ENCODE measurements at places on chromosomes 16 and 17.

DNA sequence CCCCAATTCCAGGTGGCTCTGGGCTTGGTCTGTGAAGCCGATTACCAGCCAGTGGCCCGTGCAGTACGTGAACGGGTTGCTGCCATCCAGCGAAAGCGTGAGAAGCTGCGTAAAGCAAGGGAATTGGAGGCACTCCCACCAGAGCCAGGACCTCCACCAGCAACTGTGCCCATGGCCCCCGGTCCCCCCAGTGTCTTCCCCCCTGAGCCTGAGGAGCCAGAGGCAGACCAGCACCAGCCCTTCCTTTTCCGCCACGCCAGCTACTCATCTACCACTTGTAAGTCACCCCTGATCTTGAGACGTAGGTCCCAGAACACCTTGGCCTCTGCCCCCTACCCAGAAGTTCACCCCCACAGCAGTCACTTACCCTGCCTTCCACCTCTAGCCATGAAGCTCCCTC lies 6.9 kb downstream of the WNK4 start:
- DNase-seq = no peak

DNA sequence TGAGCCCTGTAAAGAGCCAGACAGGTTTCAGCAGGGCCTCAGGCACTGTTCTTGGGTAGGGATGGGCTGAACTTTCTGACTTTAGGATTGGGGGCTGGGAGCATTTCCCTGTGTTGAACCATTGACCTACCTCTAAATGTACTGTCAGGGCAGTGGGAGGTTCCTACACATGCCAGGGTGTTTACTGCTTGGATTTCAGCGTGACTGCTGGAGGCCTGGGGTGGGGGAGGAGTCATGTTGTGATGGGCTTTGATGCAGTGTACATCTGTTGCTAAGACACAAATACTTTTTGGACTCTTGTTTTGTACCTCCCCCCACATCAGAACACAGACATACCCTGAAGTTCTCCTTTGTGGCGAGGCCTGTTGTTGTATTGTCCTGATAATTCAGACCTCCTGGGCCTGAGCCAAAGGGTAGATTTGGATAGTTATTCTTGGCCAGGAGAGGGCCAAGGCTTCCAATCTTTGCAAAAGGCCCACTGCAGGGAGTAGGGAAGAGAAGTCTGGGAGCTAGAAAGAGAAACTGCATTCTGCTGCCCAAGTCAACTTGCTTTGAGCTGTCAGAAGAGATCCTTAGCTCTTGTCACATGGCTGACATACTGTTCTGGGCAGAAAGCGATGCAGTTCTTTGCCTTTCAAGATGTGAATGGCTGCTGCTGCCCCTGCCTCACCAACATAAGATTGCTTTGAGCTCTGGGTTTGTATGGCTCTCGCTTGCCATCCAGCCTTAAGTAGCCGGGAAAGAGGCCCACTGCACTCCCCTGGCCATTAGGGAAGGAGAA lies 3.7 kb downstream of the NFE2L1 start:
- DNase-seq = no peak

GRCh38 chr16:52613508-52613907 lies 66.6 kb upstream of the TOX3 start:
- no peak for DNase-seq

DNA sequence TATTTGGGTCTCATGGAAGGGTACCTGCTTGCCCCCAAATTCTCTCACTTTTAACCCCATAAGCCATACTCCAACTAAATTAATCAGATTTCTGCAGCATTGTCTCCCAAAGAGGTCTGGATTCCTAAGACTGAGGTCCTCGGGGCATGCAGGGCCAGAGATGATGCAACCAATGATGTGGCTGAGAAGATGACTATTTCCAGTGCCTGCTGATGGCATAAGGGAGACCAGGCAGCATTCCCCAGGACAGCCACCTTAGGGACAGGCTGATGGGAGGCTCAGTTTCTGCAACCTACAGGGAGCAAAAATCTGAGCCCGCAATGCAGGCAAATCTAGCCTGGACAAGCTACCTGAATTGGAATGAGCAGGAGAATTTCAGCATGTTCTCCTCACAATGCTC lies 76.8 kb upstream of the ASIC2 start:
- no peak for DNase-seq

GRCh38 chr17:48604770-48605329 lies at the start of gene HOXB6:
TSS of gene HOXB6 (minus strand) at chr17:48604986. CDS start at chr17:48598150, 6,836 bp downstream.
- DNase-seq = no peak

GRCh38 chr16:81752876-81753227 lies 26.2 kb upstream of the PLCG2 start:
- DNase-seq = no peak

GRCh38 chr16:53922807-53923571 lies 219.0 kb downstream of the FTO start:
- DNase-seq = no peak

GRCh38 chr17:22694362-22695227 lies 1002.3 kb downstream of the KCNJ18 start:
- no peak for DNase-seq

DNA sequence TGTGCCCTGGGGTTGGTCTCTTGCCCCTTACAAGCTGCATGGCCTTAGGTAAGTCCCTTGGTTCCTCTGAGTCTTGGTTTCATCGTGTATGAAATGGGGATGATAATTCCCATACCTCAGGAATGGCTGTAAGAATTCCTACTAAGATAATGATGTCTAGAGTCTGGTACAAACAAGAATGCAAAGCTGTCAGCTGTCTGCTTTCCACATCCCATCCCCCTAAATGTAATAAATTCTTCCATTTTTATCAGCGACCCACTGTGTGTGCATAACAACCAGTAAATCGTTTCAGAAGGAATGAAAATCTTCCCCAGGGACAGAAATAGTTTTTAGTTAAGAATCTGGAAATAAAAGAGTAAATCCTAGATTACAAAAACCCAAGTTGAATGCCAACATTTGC lies 95.4 kb downstream of the CPPED1 start:
- no peak for DNase-seq

- DNase-seq = no peak
Observed at GRCh38 chr16:14564861-14565687, 65.0 kb downstream of the PARN start.

- no peak for DNase-seq
Observed at GRCh38 chr16:89612415-89613166, 851 bp upstream of the DPEP1 start.

GRCh38 chr17:45310380-45311324 lies 6.2 kb downstream of the MAP3K14 start:
- DNase-seq = no peak

Data from activated CD4-positive, alpha-beta T cell treated with anti-CD3 and anti-CD28 coated beads, Interleukin-2, amount 50 U/mL, for 48 hours (primary cell).